Activated effector memory CD4-positive, alpha-beta T cell treated with Interleukin-2 at 50 U/mL for 16 hours (primary cell): ENCODE measurements at places on chromosomes 6 and 20.

DNA sequence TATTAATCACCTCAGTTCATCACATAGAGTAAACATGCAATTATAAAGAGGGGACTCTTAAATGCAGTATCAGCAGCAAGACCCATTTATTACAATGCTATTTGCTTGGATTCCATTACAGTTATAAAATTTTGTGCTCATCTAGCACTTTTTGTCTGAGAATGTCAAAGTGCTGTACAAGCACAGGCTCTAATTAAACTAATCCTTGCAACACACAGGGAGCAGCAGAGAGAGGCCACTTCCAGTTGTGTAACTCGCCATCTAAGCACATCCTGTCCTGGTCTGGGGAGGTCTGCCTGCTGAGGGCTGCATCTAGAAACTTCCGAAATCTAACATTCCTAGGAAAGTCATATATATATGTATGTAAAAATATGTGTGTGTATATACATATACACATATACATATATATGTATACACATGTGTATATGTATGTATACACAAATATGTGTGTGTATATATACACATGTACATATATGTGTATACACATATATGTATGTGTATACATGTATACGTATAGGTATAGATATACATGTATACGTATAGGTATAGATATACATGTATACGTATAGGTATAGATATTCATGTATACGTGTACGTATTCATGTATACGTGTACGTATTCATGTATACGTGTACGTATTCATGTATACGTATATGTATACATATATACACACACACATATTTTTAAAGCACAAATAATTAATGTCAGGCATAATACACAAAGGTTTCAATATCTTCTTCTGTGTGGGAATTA, 136.4 kb upstream of the JARID2 start:
- no peak for DNase-seq

- no peak for DNase-seq
Observed at GRCh38 chr6:41408576-41408975, 73.2 kb downstream of the NCR2 start.

- no peak for DNase-seq
Observed at GRCh38 chr6:71393981-71394432, 105.4 kb downstream of the OGFRL1 start.

GRCh38 chr6:163416557-163417253, 2.2 kb downstream of the QKI start:
- no peak for DNase-seq

- DNase-seq: no peak
Observed at GRCh38 chr6:163284151-163284550, 130.4 kb upstream of the QKI start.

GRCh38 chr6:35626401-35626800, 62.3 kb downstream of the FKBP5 start:
- DNase-seq: no peak

- DNase-seq: no peak
Observed at GRCh38 chr6:133764008-133764753, 124.7 kb upstream of the TCF21 start.

DNA sequence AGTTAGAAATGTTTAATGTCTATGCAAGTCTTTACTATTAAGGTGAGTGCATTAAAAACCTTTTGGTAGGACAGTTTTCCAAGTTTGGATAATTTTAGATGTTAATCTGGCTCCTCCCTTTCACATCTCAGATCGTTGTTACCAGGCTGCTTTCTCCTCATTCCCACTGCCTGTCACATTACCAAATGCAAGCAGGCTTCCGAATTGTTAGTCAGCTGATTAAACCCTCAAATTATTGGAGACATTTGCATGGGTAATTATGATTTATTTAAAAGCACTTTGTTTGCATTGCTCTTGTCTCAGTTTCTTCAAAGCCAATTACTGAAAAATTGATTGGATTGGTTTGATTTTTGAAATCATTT, 816.5 kb downstream of the KIF16B start:
- no peak for DNase-seq
